NCI-H1048 (cell line): ENCODE measurements at places on chromosomes 13 and 19.
A peak's percentile ranks its signal among the peaks of the same experiment; 100 is the strongest.

- no peak for DNase-seq
These were observed at the start of gene FPR2 for GRCh38 chr19:51760697-51761356. Gene FPR2 (plus strand): TSS chr19:51761180. CDS start chr19:51768659, 7,479 bp downstream.

- no peak for DNase-seq
These were observed 718 bp downstream of the CDK8 start for GRCh38 chr13:26254583-26255111.

GRCh38 chr19:15421721-15422260 lies 3.0 kb upstream of the AKAP8L start:
- DNase-seq = no peak

GRCh38 chr19:3785451-3785937 lies 687 bp downstream of the MATK start:
- no peak for DNase-seq

DNA sequence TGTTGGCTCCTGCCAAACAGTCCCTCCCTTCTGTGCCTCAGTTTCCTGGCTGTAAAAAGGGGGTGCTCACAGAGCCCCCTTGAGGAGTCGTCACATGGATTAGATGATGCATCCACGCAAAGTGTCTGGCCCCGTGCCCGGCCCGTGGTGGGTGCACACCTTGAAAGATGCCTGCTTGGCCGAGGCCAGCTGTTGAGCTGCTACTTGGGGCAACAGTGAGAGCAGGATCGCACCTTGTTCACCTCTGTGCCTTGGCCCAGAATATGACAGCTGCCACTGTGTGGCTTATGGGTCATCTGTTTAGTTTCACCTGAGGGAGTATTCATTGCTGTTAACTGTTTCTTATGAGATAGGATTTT lies 17.7 kb downstream of the CRTC1 start:
- no peak for DNase-seq

DNA sequence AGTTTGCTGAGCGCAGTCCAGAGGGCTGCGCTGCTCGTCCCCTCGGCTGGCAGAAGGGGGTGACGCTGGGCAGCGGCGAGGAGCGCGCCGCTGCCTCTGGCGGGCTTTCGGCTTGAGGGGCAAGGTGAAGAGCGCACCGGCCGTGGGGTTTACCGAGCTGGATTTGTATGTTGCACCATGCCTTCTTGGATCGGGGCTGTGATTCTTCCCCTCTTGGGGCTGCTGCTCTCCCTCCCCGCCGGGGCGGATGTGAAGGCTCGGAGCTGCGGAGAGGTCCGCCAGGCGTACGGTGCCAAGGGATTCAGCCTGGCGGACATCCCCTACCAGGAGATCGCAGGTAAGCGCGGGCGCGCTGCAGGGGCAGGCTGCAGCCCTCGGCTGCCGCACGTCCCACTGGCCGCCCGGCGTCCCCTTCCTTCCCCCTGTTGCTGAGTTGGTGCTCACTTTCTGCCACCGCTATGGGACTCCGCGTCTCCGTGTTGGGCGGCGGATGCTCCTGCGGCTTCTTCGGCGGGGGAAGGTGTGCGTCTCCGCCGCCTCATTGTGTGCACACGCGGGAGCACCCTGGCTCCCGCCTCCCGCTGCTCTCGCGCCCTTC lies 772 bp downstream of the GPC6 start:
- peak; percentile 17 for DNase-seq

- no peak for DNase-seq
These were observed 17.3 kb upstream of the ZNF14 start for GRCh38 chr19:19749908-19750841.

DNA sequence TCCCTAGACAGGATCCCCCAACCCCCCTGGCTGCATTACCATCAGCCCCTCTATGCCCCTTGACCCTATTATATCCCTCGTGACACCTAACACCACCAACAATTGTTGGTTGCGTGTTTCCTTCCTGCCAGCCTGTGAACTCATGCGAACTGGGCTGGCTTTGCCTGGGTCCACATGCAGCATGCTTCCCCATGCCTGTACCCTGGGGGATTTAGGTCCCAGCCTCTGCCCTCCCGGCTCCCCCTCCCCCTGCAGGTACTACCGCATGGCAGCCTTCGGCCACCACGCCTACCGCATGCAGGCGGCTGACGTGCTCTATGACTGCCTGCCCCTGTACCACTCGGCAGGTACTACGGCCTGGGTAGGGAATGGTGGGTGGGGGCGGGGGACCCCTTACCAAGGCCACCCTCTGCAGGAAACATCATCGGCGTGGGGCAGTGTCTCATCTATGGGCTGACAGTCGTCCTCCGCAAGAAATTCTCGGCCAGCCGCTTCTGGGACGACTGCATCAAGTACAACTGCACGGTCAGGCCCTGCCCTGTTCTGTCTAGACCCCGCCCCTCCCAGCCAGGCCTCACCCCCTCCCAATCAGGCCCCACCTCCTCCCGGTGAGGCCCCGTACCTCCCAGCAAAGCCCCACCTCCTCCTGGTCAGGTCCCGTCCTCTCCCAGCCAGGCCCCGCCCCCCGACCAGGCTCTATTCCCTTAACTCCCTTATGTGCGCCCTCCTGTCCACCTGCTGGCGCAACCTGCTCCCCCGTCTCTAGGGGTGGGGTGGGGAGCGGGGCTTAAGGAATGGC lies 18.5 kb downstream of the SLC27A1 start:
- peak; percentile 80 for DNase-seq

GRCh38 chr19:18202397-18202777 lies 1.5 kb downstream of the RAB3A start:
- no peak for DNase-seq

GRCh38 chr19:16435238-16435917 lies 36.4 kb downstream of the EPS15L1 start:
- no peak for DNase-seq

- DNase-seq = no peak
These were observed at the start of gene CD70 for GRCh38 chr19:6590827-6591319. Gene CD70 (minus strand): TSS chr19:6591150. CDS start chr19:6591002, 148 bp downstream.

DNA sequence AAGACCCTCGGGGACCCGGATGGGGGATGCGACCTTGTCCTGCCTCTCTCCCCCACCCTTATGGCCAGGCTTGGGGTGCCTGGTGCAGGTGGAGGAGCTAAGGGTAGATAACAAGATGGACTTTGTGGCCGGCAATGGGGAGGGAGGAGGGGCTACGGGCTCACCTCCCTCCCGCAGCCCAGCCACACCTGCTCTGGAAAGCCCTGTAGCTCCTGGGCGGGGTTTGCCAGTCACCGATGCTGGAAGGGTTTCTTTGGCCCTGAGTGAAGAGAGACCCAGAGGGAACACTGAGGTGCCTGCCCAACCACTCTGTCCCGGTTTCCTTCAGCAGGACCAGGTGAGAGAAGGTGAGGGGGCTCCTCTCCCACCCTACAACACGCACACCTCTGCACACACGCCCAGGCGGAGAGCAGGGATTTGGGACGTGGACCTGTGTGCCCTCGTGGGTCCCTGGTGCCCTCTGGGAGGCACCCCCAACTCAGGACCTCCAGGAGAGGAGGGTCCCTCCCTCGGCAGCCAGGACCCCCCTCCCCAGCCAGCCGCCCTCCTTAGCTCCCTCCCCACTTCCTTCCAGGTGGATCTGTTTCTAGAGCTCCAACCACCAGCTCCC lies at the start of gene FUT2:
TSS of gene FUT2 (plus strand) at position 229 of the 610 bp plus-strand sequence. CDS start 6,986 bp downstream, outside the sequence.
- no peak for DNase-seq

- DNase-seq = no peak
These were observed 79.7 kb downstream of the STARD13 start for GRCh38 chr13:33205804-33206221.

- no peak for DNase-seq
These were observed 2.3 kb upstream of the C1QTNF9B start for GRCh38 chr13:23899555-23899954.

GRCh38 chr13:24680921-24681604 lies 855 bp downstream of the ATP12A start:
- DNase-seq = no peak

GRCh38 chr13:88622362-88622973 lies 951.3 kb downstream of the SLITRK5 start:
- DNase-seq = no peak

GRCh38 chr19:6113616-6114188 lies 3.4 kb upstream of the RFX2 start:
- DNase-seq = no peak

DNA sequence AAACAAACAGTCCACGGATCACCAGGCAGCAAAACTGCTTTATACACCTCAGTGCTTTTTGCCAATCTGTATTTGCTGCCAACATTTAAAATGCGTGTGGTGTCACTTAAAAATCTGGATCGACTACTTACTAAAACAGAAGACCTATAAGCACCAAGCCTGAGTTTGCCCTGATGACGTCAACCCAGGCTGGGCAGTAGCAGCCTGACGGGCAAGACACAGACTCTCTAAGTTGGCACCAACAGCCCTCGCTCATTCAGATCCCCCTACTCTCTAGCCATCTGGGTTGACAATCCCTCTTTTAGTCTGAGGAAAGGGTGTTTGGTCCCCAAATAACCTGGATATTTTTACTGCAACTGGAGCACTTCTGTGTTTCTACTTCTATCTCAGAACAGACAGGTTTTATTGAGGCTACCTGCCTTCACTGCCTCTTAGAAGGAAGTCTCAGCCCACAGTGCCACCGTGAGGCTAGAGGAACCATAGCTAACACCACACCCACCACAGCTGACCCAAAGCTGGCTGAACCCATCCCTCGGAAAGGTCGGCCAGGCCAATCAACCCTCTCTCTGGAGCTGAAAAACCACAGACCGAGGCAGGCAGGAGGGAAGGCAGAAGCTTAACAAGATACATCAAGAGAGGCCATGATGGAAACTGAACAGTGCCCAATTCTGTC lies 6.9 kb downstream of the SUGP2 start:
- DNase-seq = no peak

DNA sequence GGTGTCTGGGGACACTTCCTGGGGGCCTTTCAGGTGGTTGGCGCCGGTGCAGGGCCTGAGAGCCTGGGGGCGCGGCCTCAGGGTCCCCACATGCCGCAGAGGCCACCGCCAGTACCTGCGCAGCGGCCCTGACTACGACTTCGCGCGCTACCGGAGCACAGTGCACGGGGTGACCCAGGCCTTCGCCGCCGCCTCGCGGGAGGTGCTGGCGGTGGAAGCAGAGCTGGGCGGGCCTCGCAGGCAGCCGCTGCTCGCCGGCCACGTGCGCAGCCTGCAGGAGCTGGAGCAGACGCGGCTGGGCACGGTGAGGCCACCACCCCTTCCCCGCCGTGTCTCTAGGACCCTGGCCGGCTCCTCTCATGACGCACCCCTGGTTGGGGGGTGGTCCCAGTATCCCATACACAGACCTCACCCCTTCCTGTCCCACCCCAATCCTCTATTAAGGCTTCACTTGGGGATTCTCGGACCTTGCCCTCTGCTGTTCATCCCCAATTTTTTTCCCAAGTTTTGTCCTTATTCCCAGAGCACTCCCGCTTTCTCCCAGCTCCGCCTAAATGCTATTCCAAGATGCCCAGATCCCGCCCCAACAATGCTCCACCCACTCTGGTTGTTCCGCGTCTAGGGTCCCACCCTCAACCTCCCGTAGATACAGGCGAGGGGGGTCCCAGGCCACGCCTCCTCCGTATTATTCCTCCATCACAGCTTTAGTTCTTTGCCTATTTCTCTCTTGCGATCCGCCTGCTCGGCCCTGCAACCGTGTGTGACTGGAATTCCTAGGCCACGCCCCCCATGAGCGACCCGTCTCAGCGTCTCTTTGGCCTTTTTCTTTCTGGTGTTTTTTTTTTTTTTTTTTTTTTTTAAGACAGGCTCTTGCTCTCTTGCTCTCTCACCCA lies 1.0 kb downstream of the REX1BD start:
- peak; percentile 91 for DNase-seq

DNA sequence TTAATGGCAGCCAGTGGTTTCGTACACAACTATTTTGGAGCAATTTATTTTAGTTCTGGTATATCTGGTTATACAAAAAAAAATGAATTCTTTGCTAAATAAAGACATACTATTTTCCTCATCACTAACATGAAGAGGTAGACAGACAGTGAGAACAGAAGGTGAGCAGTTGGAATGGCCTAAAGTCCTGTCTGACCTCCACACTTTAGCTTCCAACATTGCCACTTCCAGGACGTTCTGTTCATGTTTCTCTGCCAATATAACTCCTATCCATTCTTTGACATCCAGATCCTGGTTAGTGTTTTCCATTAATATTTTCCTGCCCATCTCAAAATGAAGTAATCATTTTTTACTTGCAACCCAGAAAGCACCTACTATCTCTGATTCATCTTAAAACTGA lies 112.9 kb upstream of the FRY start:
- DNase-seq = no peak

DNA sequence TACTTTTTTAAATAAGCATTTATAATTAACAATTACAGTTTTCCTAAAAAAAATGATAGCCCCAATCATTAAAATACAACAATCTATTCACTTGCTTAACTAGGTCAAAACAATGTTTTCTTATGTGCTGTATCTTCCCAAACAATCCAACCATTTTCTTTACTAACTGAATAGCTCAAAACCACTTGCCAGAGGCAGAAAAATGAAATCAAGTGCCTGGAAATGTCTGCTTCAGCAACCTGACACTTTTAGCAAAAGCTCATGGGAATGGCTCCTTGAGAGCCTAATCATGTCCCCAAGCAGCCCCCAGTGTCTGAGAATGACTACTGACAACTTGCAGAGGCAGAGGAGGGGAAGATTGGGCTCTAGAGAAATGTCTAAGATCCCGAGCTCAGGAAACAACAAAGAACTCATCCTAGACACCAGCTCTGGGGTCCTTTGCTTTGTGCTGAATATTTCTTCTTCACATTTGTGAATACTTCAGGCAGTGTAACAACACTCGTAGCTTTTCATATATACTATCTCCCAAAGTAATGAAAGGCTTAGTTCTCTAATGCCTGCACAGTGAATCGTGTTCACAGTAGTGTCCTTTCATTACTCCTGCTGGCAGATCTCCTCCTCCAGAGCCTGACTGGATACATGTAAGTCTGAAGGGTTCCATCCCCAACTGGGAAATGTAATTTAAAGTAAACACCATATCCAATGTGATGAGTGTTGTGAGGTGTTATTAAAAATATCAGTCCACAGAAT lies 280.0 kb downstream of the LHFPL6 start:
- no peak for DNase-seq

- no peak for DNase-seq
These were observed 266.7 kb downstream of the FOXO1 start for GRCh38 chr13:40399756-40400155.

GRCh38 chr13:101425623-101426022 lies 9.3 kb upstream of the NALCN start:
- no peak for DNase-seq

GRCh38 chr19:54481326-54481930 lies 8.3 kb upstream of the CDC42EP5 start:
- DNase-seq = peak; percentile 15

DNA sequence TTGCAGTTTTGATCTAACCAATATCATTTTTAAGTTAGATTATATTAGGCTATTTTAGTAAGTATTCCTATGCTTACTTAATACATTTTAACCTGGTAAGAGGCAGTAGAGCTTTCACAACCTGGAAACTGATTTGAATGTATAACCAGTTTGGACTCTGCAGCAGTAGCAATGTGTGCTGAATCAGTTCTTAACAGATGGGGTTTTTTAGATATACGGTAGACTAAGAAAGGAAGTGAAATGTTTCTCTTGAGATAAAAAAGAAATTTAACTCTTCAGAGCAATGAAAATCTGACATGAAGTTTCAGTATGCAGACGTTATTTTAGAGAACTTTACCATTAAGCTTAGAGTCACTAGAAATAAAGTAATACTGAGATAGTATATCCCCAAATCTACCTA lies 2.7 kb downstream of the NBEA start:
- DNase-seq = no peak

GRCh38 chr13:49561062-49561410 lies 24.3 kb downstream of the RCBTB1 start:
- no peak for DNase-seq

- no peak for DNase-seq
These were observed 135.2 kb downstream of the PCDH9 start for GRCh38 chr13:67094952-67095351.

GRCh38 chr13:93309886-93310523 lies 83.4 kb downstream of the GPC6 start:
- no peak for DNase-seq
